Tongue (tissue), 3 donors: ENCODE measurements at places on chromosomes 16 and 17. TPM values are rescaled to one million over a fixed set of nuclear protein-coding genes. Genes with fewer than 3 reads are reported as not detected.

The ZNF597 gene
- total RNA-seq, result 2.3 TPM

The KCNJ18 gene
- total RNA-seq, result not detected

The IKZF3 gene
- total RNA-seq, result 0.51 TPM

The CRHR1 gene
- 0.41 TPM for total RNA-seq

The NACA2 gene
- not detected for total RNA-seq

The RNF227 gene
- 12.5 TPM for total RNA-seq

The KRTAP2-2 gene
- not detected for total RNA-seq

The PRSS22 gene
- 18.2 TPM for total RNA-seq

The KRTAP4-5 gene
- total RNA-seq, result not detected

The PIK3R6 gene
- total RNA-seq, result 1.6 TPM

The ZNF469 gene
- total RNA-seq, result 4.4 TPM

The CD7 gene
- 0.72 TPM for total RNA-seq

The KDM6B gene
- 8.4 TPM for total RNA-seq

The ABCA8 gene
- total RNA-seq, result 73.0 TPM

The TP53TG3 gene
- not detected for total RNA-seq

The HEATR9 gene
- not detected for total RNA-seq

The OR1F1 gene
- total RNA-seq, result not detected

The RAMP2 gene
- total RNA-seq, result 11.9 TPM

The CACNG4 gene
- total RNA-seq, result 1.6 TPM

The NPIPA8 gene
- 3.5 TPM for total RNA-seq

The ALDH3A1 gene
- 17.1 TPM for total RNA-seq

The DBNDD1 gene
- 2.3 TPM for total RNA-seq

The EPX gene
- not detected for total RNA-seq

The PDIA2 gene
- 2.7 TPM for total RNA-seq

The FBXW10 gene
- 0.31 TPM for total RNA-seq

The PPP1R27 gene
- 11.9 TPM for total RNA-seq

The NSF gene
- 28.6 TPM for total RNA-seq

The NPIPA2 gene
- not detected for total RNA-seq

The CCL3 gene
- 2.8 TPM for total RNA-seq

The GAS7 gene
- 144 TPM for total RNA-seq

The ARL17A gene
- 5.5 TPM for total RNA-seq

The FN3K gene
- total RNA-seq, result 8.4 TPM

The BRD7 gene
- total RNA-seq, result 44.2 TPM

The HCRT gene
- not detected for total RNA-seq

The KCNJ16 gene
- 0.21 TPM for total RNA-seq

The NOXO1 gene
- 2.5 TPM for total RNA-seq

The CDRT15L2 gene
- not detected for total RNA-seq

The MAF gene
- 21.6 TPM for total RNA-seq

The CHST4 gene
- total RNA-seq, result 0.21 TPM

The PLLP gene
- 1.9 TPM for total RNA-seq

The HSD17B2 gene
- total RNA-seq, result 3.4 TPM

The KRT25 gene
- total RNA-seq, result not detected

The C16orf86 gene
- 3.4 TPM for total RNA-seq
